ENCODE measurements at places on chromosomes 16 and 17.

- no peak for DNase-seq
Observed at GRCh38 chr17:27453471-27453870, 2.8 kb upstream of the KSR1 start.

- DNase-seq: no peak
Observed at GRCh38 chr16:66596986-66597848, 7.3 kb upstream of the CMTM3 start.

- no peak for DNase-seq
Observed at GRCh38 chr16:62253966-62254365, 217.7 kb upstream of the CDH8 start.

DNA sequence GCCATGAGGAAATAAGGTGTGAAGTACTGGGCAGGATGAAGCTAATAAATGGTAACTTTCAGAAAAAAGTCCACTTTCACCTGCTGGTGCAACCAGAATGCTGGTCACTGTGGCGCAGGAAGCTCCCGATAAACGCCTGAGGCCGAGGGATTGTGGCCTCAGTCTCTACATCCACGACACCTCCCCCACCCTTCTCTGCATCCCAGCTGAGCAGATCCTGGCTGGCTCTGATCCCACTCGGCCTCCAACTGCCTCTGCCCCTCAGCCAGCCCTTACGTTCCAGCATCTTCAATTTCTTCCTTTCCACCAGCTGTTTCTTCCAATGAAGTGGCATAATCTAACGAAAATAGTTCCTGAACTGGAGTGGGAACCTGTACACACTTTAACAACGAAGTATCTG is 49.5 kb downstream of the COX4I1 start:
- no peak for DNase-seq

- no peak for DNase-seq
Observed at GRCh38 chr17:65345261-65346005, 208.3 kb downstream of the RGS9 start.

DNA sequence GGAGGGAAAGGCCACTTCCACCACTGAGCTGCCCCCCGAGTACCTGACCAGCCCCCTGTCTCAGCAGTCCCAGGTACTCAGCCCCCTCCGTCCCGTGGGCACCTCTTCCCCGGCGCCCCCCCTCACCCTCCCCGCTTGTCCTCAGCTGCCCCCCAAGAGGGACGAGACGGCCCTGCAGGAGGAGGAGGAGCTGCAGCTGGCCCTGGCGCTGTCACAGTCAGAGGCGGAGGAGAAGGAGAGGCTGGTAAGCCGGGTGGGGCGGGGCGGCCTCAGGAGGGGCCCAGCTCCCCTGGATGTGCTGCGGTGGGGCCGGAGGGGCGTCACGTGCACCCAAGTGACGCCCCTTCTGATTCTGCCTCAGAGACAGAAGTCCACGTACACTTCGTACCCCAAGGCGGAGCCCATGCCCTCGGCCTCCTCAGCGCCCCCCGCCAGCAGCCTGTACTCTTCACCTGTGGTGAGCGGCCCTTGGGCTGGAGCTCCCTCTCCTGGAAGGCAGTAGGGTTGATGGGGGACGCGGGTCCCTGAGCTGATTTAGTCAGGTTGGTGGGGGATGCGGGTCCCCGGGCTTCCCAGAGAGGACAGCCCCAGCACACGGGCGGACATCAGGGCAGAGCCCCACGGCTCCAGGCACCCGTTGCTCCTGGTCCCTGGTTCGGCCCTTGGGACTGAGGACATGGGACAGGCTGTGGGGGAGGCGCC is 9.5 kb upstream of the MRPL12 start:
- DNase-seq: no peak

DNA sequence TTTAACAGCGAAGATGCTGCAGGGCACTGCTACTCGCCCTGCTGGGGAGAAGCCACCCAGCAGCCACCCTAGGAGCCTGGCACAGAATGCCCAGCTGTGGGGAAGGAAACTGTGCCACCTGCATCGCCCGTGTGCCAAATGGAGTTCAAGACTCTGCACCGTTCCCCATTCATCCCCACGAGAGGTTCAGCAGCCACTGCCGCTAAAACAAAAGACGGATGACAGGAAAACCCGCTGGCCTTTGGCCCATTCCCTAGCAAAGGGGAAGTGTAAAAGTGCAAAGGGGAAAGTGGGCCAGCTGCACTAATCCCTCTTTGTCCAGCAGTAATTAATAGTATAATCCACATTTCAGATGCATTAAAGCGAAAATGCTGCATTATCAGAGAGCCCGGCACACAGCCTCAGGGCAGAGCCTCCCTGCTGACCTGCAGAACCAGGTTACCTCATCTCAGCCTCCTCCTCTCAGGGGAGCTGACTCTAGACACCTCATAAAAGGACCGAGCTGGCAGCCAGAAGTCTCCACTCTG is 37.7 kb downstream of the ZFHX3 start:
- DNase-seq: no peak

- DNase-seq: no peak
Observed at GRCh38 chr17:75078284-75079022, 9.3 kb upstream of the SLC16A5 start.

DNA sequence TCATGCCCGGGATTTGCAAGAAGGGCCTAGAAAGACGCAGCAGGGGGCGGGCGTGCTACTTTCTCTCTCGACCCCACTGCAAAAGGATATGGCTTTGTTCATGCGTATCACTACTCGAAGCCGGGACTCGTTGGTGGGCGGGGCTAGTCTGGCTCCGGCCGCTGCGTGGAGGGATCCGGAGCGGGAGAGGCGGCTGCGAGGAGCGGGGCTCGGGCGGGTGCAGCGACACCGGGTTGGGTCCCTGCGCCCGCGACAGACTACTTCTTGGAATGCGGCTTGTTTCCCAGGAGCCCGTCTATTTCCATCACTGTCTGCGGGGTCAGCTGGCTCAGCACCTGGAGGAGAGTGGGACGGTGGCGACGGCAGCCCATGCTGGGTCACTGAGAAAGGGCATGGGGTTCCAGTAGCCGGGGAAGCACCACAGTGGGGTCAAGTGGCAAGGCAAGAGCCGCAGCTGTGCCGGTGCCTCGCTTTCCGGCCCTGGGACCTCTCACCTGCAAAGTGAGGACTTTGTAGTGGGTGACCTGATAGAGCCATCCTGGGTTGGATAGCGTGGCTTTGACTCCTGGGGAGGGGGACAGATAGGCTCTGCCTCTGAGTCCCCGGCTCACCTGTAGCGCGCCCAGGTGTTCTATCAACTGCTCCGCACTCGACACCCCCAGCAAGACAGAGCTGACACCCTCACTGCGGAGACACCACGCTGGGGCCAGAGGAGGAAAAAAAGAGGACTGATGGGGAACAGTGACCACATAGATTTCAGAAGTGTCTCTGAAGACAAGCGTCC is 6.6 kb downstream of the KCNAB3 start:
- DNase-seq: peak; percentile 23

GRCh38 chr17:58096892-58097291 is 13.7 kb downstream of the DYNLL2 start:
- DNase-seq: no peak

GRCh38 chr17:50594128-50594823 is 33.8 kb downstream of the CACNA1G start:
- no peak for DNase-seq

DNA sequence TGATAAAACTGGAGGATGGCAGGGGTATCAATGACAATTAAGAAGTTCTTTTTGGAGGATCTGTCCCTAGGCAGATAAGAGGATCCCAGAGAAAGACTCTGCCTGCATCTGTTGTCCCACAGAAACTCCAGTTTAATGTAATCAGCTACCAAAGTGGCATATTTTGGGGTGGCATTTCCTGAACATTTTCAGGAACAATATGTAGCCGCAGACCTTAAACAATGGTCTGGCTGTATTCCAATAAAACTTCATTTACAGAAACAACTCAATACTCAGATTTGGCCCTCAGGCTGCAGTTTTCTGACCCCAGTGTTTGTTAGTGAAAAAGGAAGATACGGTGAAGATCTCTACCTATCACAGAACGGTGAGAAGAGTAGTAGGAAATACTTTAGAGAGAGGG is 46.1 kb downstream of the KCNJ16 start:
- DNase-seq: no peak

- no peak for DNase-seq
Observed at GRCh38 chr16:3131755-3132377, 3.0 kb upstream of the ZNF213 start.

DNA sequence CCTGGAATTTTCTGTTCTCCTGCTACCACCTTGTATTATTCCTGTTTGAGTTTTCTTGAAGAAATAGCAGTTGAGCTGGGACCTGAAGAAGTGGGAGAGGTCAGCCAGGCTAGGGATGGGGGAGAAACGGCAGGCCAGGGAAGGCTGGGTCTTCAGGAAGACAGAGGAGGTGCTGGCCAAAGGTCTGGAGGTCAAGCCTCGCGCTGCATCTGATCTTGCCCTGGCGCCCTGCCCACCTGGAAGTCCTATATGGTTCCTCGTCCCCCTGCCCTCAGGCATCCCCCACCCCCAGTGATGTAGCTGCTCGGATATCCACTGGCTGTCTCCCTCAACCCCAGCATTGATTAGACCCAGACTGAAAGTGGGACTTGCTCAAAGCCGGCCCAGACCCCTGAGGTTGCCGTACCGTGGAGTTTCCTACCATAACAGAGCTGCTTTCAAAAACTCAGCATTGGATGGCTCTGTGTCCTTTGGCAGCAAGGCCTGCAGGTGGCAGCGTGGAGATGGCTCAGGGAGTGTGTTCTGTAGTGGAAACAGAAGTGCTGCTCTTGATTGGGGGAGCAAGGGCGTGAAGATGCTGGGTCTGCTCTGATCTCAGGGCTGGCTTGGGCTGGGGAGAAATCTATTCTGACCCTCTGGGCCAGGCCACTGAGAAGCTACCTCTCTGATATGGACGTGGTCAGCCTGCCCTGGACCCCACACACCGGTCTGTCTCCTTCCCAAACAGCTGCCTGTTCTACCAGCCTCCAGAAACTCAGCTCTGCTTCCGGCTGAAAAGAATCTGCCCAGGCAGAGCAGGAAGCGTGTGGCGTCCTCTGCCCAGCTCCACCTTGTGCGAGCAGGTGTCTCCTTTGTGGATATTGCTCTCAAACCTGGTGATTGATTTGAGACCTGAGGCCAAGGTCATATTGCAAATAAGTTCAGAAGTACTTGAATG is 107.0 kb upstream of the CACNG5 start:
- no peak for DNase-seq

DNA sequence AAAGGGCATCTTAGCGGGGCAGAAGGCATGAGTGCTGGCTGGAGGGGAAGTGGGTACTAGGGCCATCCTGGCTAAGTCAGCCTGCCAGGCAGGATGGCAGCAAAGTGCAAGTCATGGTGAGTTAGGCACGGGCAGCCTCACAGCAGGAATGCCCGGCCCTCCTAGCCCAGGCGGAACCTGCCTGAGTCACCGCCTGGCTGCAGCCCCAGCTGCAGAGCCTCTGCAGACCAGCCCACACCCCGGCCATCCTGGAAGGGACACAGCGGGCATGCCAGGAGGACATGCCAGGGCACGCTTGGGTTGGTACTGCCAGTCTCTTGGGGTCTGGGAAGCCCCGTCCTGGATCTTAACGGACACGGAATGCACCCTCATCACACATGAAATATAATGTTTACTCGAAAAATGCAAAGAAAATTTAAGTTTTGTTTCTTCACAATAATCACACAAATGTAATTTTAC is 5.0 kb upstream of the ALDH3A1 start:
- peak; percentile 77 for DNase-seq

GRCh38 chr16:85372627-85373372 is 240.3 kb upstream of the GSE1 start:
- no peak for DNase-seq

- DNase-seq: no peak
Observed at GRCh38 chr17:80358861-80359260, 56.1 kb upstream of the ENDOV start.

DNA sequence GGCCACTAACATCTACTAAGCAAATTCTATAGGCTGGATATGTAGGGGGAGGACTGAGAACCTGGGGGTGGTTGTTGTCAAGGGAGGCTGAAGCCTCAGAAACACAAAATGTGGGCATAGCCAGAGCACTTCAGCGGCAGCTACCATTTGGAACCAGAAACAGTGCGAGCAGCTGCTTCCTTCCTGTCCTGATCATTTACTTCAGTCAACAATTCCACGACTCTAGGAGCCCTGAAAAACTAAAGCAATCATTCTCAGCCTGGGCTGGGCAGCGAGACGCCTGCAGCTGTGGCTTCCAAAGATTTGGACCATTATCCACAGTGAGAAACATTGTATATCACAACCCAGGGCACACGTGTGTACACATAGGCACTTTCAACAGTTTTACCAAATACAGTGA is 93.9 kb upstream of the WSCD1 start:
- DNase-seq: no peak

DNA sequence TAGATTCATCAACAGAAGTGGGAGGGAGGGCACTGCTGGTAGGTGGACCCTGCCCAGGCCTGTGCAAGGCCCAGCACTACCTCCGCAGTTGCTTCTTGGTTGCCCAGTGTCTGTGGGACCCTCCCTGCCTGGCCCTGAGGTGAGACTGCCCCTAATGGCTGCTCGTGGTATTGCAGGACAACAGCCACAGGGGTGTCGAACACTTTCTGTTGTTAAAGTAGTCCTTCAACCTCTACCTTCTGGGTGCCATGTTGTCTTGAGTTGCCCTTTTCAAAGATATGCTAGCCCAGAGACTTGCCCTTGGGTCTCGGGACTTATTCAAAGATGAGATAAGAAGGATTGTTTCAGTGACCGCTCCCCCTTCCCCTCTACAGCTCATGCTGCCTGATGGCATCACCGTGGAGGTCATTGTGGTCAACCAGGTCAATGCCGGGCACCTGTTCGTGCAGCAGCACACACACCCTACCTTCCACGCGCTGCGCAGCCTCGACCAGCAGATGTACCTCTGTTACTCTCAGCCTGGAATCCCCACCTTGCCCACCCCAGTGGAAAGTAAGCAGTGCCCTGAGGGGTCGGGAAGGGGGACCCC is 29.1 kb downstream of the AKAP1 start:
- no peak for DNase-seq

DNA sequence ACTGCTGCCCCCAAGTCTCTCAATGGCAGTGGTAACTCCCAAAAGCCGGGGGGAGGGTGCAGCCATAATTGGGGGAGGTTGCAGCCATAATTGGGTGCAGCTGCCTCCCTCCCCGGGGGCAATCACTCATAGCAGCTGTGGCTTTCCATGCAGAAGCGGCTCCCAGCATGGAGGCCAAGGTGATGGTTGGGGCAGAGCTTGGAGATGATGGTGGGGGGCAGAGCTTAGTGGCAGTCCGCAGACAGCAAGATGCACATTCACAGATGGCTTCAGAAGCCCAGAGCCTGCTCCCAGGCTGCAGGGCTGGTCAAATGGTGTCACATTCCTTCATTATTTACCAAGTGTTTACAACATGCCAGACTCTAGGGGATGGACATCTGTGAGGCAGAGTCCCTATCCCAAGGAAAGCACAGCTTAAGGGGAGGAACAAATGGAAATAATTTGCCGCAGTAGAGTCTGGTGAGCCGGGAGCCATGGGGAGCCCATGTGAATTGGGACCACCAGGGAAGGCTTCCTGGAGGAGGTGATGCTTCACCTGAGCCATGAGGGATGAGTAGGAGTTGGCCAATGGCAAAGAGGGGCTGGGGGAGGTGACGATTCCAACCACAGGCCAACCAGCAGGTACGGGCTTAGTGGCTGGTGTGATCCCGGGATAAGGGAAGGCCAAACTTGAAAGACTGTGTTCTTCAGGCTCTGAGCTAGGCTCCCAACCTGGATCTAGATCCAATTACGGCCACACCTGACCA is 8.1 kb downstream of the DOC2B start:
- DNase-seq: no peak

GRCh38 chr16:68564382-68564985 is 25.4 kb downstream of the ZFP90 start:
- DNase-seq: no peak
